ENCODE measurements at places on chromosomes 7 and 10. TPM values are rescaled to one million over a fixed set of nuclear protein-coding genes. Genes with fewer than 3 reads are reported as not detected.

- H3K4me3 ChIP-seq, result no peak overlapping the region
- no peaks in the 10 kb centered on the region for H3K4me1 ChIP-seq
- no peak overlapping the region for H3K27ac ChIP-seq
- no peak for DNase-seq
These were observed 248.6 kb upstream of the MAGI2 start for GRCh38 chr7:79702116-79702515.

The TMEM270 gene
- not detected for polyA plus RNA-seq

The GRK5 gene
- 0.50 TPM for polyA plus RNA-seq

GRCh38 chr10:62384057-62384446 lies 9.9 kb downstream of the ZNF365 start:
- no peak overlapping the region for H3K27ac ChIP-seq
- H3K27me3 ChIP-seq, result no peaks in the 10 kb centered on the region
- H3K4me3 ChIP-seq, result no peak overlapping the region
- no peak for DNase-seq
- H3K4me1 ChIP-seq, result peaks cover 5% of the 10 kb centered on the region

The OR2A42 gene
- polyA plus RNA-seq, result 2.1 TPM

The ZNF804B gene
- not detected for polyA plus RNA-seq

The TMEM130 gene
- 2.0 TPM for polyA plus RNA-seq

The POM121C gene
- polyA plus RNA-seq, result 40.8 TPM

The CHAT gene
- polyA plus RNA-seq, result not detected

DNA sequence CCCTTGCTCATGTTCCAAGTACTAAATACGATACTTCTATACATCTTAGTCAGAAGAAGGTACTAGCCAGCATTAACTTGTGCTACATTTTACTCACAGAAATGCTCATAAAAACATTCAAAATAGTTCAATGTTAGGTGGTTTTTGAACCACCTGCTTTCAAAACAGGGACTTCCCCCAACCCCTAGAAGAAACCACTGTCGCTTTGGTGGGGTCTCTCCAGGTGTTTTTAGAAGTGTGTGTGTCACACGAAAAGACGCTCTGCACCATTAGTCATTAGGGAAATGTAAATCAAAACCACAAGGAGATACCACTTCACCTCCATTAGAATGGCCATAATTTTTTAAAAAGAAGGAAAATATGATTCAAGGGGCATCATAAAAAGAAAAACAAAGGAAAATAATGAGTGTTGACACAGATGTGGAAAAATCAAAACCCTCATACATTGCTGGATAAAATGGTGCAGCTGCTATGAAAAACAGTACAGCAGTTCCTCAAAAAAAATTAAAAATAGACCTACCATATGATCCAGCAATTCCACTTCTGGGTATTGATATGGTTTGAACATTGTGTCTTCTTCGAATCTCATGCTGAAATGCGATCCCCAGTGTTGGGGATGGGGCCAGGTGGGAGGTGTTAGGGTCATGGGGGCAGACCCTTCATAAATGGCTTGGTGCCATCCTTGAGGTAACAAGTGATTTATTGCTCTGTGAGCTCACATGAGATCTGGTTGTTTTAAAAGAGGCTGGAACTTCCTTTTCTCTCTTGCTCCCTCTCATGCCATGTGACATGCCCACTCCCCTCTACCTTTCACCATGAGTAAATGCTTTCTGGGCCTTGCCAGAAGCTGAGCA lies 74.2 kb downstream of the MALSU1 start:
- no peaks in the 10 kb centered on the region for H3K27me3 ChIP-seq
- H3K4me1 ChIP-seq, result peaks cover 15% of the 10 kb centered on the region
- no peaks in the 10 kb centered on the region for H3K36me3 ChIP-seq
- no peak overlapping the region for H3K4me3 ChIP-seq

The GNAT3 gene
- polyA plus RNA-seq, result not detected

- H3K4me1 ChIP-seq, result 0 out of 2 replicates have a peak, but pooled peaks cover 3% of the 10 kb centered on the region
- peaks cover 65% of the 10 kb centered on the region for H3K27me3 ChIP-seq
These were observed 1.1 kb downstream of the ZNF777 start for GRCh38 chr7:149459540-149460452.

The STOX1 gene
- 1.7 TPM for polyA plus RNA-seq

- H3K4me3 ChIP-seq, result no peak overlapping the region
- no peaks in the 10 kb centered on the region for H3K27me3 ChIP-seq
- no peak for DNase-seq
- 0 out of 2 replicates have a peak, but pooled peaks cover 3% of the 10 kb centered on the region for H3K4me1 ChIP-seq
- H3K27ac ChIP-seq, result no peak overlapping the region
These were observed 512.3 kb downstream of the INHBA start for GRCh38 chr7:41190581-41190980.

The PRPS1L1 gene
- polyA plus RNA-seq, result not detected

The LOXL4 gene
- polyA plus RNA-seq, result 0.16 TPM

The SHH gene
- polyA plus RNA-seq, result not detected

The RASSF4 gene
- polyA plus RNA-seq, result 17.8 TPM

DNA sequence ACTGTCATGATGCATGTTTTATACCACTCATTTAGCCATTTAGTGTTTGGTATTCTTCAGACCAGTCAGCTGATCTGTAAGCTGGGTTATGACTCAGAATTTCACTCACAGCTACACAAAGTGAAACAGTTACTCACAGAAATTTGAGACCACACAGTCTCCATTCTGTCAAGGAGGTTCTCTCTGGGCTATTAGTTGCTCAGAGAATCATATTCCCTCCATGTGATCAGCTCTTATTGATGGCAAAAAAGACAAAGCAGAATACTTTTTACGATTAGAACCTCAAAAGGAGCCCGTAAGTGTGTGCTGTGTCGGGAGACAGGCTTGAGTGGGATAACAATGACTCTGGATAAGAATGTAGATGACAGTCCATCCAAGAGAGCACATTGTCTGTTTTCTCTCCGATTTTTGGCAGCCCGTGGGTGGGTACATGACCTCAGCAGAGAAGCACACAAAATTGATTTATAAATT lies 277.6 kb upstream of the SORCS1 start:
- H3K36me3 ChIP-seq, result no peaks in the 10 kb centered on the region
- no peaks in the 10 kb centered on the region for H3K4me1 ChIP-seq
- DNase-seq, result no peak
- no peaks in the 10 kb centered on the region for H3K27me3 ChIP-seq
- H3K27ac ChIP-seq, result no peak overlapping the region

GRCh38 chr7:115066634-115067033 lies 144.7 kb downstream of the MDFIC start:
- H3K27ac ChIP-seq, result no peak overlapping the region
- H3K27me3 ChIP-seq, result no peaks in the 10 kb centered on the region
- no peaks in the 10 kb centered on the region for H3K36me3 ChIP-seq
- no peak overlapping the region for H3K4me3 ChIP-seq

The MYH16 gene
- polyA plus RNA-seq, result not detected

DNA sequence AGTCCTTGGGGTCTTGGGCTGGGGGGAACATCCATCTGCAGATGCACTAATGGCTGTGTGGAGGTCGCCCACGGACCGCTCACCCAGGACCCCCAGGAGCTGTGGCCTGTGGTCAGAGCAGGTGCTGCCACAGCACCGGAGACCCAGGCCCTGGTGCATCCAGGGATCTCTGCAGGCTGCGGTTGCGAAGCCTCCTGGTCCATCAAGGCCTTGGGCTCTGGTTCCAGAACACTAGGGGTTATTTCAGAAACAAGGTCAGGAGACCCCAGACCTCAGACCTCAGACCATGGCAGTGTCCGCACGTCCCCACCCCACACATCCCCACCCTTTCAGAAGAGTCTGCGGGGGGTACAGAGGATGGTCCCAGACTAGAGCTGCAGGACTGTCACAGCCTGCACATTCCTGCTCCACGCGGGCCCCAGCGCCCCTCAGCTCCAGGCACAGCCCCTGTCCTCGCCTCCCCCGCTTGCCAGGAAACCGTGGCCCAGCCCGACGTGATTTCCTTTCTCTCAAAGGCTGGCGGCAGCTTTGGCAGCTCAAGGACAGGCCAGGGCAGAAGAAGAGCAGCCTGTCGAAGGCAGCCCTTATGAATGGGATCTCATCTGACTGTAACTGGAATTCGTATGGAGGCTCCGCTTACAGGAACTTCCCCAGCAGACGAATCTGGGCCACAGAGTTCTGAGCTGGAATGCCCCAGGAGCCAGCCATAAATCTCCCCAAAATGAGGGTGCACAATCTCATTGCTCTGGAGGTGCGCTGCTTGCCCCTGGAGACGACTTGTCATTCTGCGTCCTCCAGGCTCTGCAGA lies 136.2 kb upstream of the RET start:
- H3K36me3 ChIP-seq, result no peaks in the 10 kb centered on the region
- no peak overlapping the region for H3K27ac ChIP-seq
- no peaks in the 10 kb centered on the region for H3K27me3 ChIP-seq

The SDK1 gene
- 2.2 TPM for polyA plus RNA-seq

The LHFPL3 gene
- 0.42 TPM for polyA plus RNA-seq

- H3K4me3 ChIP-seq, result no peak overlapping the region
- peaks cover 16% of the 10 kb centered on the region for H3K4me1 ChIP-seq
- H3K36me3 ChIP-seq, result no peaks in the 10 kb centered on the region
- peak; percentile 92 for DNase-seq
- H3K27me3 ChIP-seq, result peaks cover 100% of the 10 kb centered on the region
These were observed 10.8 kb downstream of the TLX1 start for GRCh38 chr10:101141616-101142532.

The NAT16 gene
- polyA plus RNA-seq, result 0.57 TPM

- DNase-seq, result no peak
- H3K4me1 ChIP-seq, result no peaks in the 10 kb centered on the region
- no peaks in the 10 kb centered on the region for H3K27me3 ChIP-seq
- no peak overlapping the region for H3K27ac ChIP-seq
- H3K4me3 ChIP-seq, result no peak overlapping the region
- no peaks in the 10 kb centered on the region for H3K36me3 ChIP-seq
These were observed 1091.2 kb downstream of the KCNMA1 start for GRCh38 chr10:76546411-76546810.

DNA sequence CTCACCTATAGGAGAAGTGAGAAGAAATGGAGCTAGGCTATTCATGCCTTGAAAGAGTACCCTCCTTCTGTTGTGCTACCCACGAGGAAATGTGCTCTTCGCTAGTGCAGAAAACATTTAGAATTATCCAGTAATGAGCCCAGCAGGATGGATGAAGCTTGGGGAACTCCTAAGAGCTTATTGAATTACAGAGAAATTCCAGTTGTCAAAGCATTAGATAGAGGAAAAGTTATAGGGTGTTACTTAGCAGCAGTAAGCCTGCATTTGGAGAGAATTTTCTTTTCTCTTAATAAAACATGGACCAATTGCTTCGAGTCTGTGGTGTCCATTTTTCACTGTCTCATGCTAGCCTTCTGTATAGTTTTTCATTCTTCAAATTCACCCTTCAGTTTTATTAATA lies 5.0 kb downstream of the R3HCC1L start:
- peaks cover 19% of the 10 kb centered on the region for H3K4me1 ChIP-seq
- no peaks in the 10 kb centered on the region for H3K36me3 ChIP-seq
- DNase-seq, result no peak
- no peaks in the 10 kb centered on the region for H3K27me3 ChIP-seq
- no peak overlapping the region for H3K27ac ChIP-seq
- H3K4me3 ChIP-seq, result no peak overlapping the region

DNA sequence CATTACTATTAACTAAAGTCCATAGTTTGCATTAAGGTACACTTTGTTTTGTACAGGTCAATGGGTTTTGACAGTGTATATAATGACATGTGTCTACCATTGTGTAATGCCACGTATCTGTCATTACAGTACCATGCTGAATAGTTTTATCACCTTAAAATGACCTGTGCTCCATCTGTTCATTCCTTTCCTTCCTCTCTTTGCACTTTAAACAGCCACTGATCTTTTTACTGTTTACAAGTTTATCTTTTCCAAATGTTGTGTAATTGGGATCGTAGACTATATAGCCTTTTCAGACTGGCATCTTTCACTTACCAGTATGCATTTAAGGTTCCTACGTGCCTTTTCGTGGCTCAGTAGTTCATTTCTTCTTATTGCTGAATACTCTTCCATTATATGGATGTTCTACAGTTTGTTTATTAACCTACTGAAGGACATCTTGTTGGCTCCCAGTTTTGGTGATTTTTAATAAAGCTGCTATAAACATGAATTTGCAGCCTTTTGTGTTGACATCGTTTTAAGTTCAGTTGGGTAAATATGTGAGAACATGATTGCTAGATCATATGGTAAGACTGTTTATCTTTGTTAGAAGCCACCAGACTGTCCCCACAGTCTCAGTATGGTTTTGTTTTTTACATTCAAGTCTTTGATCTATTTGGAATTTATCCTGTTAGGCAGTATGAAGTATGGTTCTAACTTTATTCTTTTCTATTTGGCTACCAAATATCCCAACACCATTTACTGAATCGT lies 24.7 kb downstream of the STAM start:
- H3K27me3 ChIP-seq, result no peaks in the 10 kb centered on the region
- no peak overlapping the region for H3K27ac ChIP-seq
- no peaks in the 10 kb centered on the region for H3K36me3 ChIP-seq
- DNase-seq, result no peak
- H3K4me1 ChIP-seq, result peaks cover 53% of the 10 kb centered on the region
- no peak overlapping the region for H3K4me3 ChIP-seq

DNA sequence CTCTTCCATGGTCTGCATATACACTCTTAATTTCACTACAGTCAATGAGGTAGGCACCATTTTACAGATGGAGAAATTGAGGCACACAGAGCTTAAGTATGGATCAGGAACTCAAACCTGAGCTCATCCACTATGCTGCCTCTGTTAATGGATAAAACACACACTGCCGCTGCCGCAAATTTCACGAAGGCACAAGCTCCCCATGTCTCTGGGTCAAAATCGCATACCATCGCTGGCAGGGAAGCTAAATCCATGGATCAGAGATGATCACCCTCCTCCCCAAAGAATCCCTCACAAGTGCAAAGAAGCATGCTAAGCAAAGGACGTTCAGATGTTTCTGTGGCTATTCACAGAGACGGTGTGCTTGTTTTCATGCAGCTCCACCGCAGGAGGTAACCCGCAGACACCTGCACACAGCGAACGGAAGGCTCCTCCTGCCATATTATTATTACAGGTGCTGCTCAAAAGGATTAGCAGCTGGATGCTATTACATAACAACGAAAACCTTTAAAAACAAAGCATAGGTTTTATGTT lies 109.3 kb downstream of the UBE2H start:
- no peaks in the 10 kb centered on the region for H3K27me3 ChIP-seq
- H3K36me3 ChIP-seq, result no peaks in the 10 kb centered on the region
- H3K27ac ChIP-seq, result peak overlapping the region; percentile 89
- H3K4me3 ChIP-seq, result peak overlapping the region; percentile 14
- DNase-seq, result peak; percentile 91

The AKR1E2 gene
- 3.4 TPM for polyA plus RNA-seq

GRCh38 chr10:122044045-122044661 lies 55.2 kb downstream of the TACC2 start:
- H3K27ac ChIP-seq, result no peak overlapping the region
- DNase-seq, result peak; percentile 43
- peak overlapping the region; percentile 33 for H3K4me3 ChIP-seq
- H3K27me3 ChIP-seq, result no peaks in the 10 kb centered on the region
- no peaks in the 10 kb centered on the region for H3K36me3 ChIP-seq

The ANKRD30A gene
- polyA plus RNA-seq, result not detected

GRCh38 chr10:35707642-35708425 lies 65.7 kb upstream of the FZD8 start:
- no peak for DNase-seq
- H3K27ac ChIP-seq, result no peak overlapping the region
- H3K4me1 ChIP-seq, result peaks cover 23% of the 10 kb centered on the region
- H3K36me3 ChIP-seq, result no peaks in the 10 kb centered on the region
- no peaks in the 10 kb centered on the region for H3K27me3 ChIP-seq

- H3K4me1 ChIP-seq, result peaks cover 3% of the 10 kb centered on the region
- no peak overlapping the region for H3K4me3 ChIP-seq
- no peak overlapping the region for H3K27ac ChIP-seq
- no peak for DNase-seq
- peaks cover 65% of the 10 kb centered on the region for H3K36me3 ChIP-seq
These were observed 18.5 kb downstream of the BMS1 start for GRCh38 chr10:42801135-42801534.

The PRTFDC1 gene
- 9.1 TPM for polyA plus RNA-seq
